WERI-Rb-1 (cell line): ENCODE measurements at places on chromosomes 4 and X.

GRCh38 chr4:10416441-10416840 lies 40.8 kb downstream of the ZNF518B start:
- DNase-seq: no peak

- no peak for DNase-seq
Observed at GRCh38 chr4:88008743-88009171, 1.3 kb downstream of the PKD2 start.

- DNase-seq: no peak
Observed at GRCh38 chrX:40465735-40466551, 114.8 kb upstream of the ATP6AP2 start.

DNA sequence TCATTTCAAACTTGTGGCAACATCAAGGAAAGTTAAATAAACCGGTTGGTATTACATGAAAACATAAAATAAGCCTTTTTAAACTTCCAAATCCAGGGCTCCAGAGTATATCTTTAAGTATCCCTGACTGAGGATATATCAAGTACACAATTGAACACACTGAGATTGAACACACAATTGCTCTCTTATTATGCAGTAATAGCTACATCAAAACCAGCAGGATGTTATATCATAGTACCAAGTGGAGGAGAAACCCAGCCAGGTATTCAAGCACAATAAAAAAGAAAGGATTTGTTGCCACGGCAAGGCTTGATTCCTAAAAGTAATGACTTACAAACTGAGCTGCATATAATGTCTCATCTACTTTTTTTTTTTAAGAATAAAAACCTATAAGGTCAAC lies 605.8 kb downstream of the SPOCK3 start:
- DNase-seq: no peak

DNA sequence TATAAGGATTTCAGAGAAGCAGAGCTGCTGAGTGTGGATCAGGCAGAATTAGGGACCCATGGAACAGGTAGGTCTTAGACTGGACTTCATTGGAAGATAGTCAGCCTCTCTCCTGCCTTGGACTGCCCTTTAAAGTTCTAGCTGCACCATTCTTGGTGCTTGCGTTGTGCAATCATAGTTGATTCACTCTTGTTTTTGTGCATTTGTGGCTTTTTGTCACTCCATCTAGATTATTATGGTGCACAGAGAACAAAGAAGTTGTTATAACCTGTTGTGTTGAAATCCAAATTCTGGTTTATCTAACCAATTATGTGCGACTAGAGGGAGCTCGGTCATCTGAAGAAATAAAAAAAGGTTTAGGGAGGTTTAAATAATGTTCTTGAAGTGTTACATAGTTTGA lies 59.3 kb downstream of the JADE1 start:
- no peak for DNase-seq

GRCh38 chr4:86359944-86360478 lies at the start of gene MAPK10:
MAPK10 (minus strand) TSS chr4:86360053.
- DNase-seq: no peak

DNA sequence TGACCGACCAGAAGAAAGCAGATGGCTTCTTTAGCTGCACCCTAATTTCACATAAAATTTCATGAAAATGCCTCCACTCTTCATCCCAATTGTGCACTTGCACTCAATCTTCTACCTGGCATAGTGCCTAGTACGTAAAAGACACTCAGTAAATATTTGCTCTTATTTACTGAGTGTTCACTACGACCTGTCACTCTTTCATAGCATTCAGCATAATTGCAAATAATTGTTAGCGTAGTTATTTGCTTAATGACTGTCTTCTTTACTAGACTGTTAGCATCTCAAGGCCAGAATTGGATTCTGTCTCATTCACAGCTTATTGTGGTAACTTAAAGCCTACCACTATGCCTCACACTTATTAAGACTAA lies 130.2 kb downstream of the ENOX2 start:
- DNase-seq: no peak

GRCh38 chr4:61994036-61994435 lies 793.9 kb downstream of the ADGRL3 start:
- DNase-seq: no peak

- DNase-seq: no peak
Observed at GRCh38 chrX:153736071-153736820, 11.6 kb downstream of the ABCD1 start.

DNA sequence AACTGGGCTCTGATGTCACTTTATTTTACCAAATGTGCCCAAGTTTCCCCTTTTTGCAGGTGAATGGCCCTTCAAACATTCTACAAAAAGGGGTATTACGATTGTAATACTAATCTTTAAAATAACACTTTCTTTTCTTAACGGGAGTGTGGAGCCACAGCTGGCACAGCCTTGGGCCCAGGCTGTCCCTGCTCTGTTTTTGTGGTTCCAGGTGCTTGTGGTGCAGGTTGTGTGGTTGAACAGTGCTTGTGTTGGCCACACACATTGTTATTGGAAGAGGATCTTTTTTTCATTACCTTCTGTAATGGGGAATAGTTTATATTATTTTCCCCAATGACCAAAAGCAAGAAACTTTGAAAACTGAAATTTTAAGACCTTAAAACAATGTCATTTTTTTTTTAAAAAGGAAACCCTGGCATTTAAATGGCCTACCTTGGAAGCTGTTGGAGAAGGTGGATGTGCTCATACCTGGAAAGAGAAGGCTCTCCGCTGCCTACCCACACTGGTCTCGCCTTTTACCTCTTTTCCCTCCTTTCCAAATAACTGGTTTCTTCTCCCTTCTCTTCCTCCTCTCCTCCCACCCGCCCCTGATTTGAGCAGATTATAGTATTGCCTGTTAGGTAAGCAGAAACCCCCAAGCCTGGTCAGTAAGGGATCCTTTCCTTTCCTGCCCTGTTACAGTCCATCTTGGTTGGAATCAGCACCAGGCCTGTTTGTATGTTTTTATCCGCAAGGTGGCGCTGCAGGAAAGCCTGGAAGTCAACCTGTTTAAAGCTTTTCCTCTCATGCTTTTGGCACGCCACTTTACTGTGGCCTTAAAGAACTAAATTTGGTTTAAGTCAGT lies 28.6 kb downstream of the HADH start:
- DNase-seq: peak; percentile 84
